ENCODE measurements at places on chromosomes 12 and 14.
A peak's percentile ranks its signal among the peaks of the same experiment; 100 is the strongest.

- peaks cover 19% of the 10 kb centered on the region for H3K4me1 ChIP-seq
- no peak overlapping the region for H3K27ac ChIP-seq
- no peaks in the 10 kb centered on the region for H3K27me3 ChIP-seq
- no peaks in the 10 kb centered on the region for H3K36me3 ChIP-seq
Observed at GRCh38 chr12:55733021-55733555, 4.3 kb upstream of the CD63 start.

- DNase-seq = no peak
- no peak overlapping the region for H3K27ac ChIP-seq
- H3K36me3 ChIP-seq = no peaks in the 10 kb centered on the region
Observed at GRCh38 chr14:23091294-23092225, 3.4 kb downstream of the ACIN1 start.

DNA sequence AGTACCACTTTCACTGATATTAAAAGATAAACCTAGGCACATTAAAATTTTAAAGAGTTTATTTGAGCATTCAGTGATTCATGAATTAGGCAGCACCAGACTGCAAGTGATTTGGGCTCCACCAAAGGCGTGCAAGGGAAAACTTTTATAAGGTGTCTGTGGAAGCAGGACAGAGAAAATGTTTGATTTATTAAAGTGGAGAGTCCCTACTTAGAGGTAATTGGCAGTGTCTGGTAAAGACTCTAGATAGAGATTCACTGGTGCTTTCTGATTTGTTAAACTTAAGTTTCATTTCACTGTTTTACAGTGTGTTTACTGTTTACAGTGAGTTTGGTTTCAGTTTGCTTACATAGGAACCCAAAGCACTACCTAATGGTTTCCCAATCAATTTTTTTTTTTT, 72.8 kb downstream of the ANKS1B start:
- H3K36me3 ChIP-seq = no peaks in the 10 kb centered on the region
- 0 out of 2 replicates have a peak, but pooled peaks cover 4% of the 10 kb centered on the region for H3K4me1 ChIP-seq
- peak; percentile 51 for DNase-seq
- no peak overlapping the region for H3K27ac ChIP-seq

DNA sequence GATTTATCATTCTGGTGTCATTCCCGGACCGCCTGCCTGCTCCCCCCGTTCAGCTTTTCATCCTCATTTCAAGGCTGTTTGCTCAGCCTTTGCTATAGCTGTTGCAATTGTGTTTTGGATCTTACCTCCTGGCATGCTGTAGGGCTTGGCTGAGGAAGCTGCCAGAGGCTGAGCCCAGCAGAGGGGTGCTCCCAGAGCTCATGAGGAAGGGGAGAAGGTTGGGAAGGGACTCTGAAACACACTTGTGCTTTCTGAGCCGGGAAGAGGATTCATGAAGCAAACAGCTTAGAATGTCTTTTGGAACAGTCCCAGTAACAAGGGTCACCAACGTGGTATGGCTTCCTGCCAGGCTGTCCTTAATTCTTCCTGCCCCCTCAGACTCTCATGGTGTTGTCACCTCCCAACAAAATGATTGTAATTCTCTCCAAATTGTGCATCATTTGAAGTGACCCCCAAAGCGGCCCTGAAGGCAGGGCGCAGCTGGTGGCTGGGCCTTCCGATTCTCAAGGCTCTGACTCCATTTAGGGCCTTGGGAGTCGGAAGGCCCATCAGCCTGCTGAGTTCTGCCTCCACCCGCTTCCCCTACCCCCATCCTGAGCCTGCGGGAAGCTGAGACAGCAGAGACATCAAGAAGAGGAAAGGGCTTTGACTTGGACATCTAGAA, 111.9 kb upstream of the ARHGAP5 start:
- H3K27ac ChIP-seq = no peak overlapping the region
- H3K27me3 ChIP-seq = no peaks in the 10 kb centered on the region
- DNase-seq = no peak
- H3K4me1 ChIP-seq = 0 out of 2 replicates have a peak, but pooled peaks cover 8% of the 10 kb centered on the region
- H3K36me3 ChIP-seq = no peaks in the 10 kb centered on the region

DNA sequence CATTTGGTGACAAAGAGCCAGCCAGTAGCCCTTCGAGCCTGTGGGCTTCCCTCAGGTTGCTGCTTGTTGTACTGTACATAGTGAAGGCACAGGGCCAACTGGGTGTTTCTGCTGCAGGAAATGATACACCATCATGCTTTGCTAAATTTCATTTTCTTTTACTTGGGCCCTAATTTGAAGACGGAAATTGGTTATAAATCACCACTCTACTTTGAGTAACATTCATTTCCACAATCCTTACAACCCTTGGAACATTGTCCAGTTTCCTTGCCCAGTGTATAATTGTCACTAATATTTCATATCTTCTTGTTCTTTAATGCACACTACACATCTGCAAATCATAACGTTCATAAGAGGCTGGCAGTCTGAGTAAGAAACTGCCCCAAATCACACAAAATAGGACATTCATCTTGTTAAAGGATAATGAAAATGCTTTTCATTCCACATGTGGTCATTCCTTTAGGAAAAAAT, 30.2 kb downstream of the MSRB3 start:
- H3K27ac ChIP-seq = no peak overlapping the region
- no peak overlapping the region for H3K4me3 ChIP-seq
- no peaks in the 10 kb centered on the region for H3K27me3 ChIP-seq
- no peaks in the 10 kb centered on the region for H3K36me3 ChIP-seq
- DNase-seq = no peak

DNA sequence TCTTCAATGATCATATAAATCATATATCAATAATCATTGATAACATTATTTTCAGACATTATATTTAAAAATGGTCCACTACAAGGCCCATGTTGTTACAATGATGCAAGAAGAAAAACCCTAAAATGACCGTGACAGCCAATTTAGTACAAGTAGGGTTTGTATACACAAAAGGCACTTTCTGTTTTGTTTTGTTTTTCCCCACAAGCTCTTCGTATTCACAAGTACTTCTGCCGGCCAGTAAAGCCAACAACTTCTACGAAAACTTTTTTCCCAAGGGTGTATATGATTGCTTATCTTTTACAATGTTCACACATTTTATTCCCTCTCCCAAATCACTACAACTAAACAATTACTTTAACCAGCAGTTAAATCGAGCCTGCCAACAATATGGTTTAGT, 9.6 kb downstream of the PTPRB start:
- H3K4me1 ChIP-seq = no peaks in the 10 kb centered on the region
- no peaks in the 10 kb centered on the region for H3K36me3 ChIP-seq
- H3K4me3 ChIP-seq = peak overlapping the region; percentile 10
- peak; percentile 27 for DNase-seq
- H3K27me3 ChIP-seq = no peaks in the 10 kb centered on the region
- H3K27ac ChIP-seq = no peak overlapping the region

GRCh38 chr12:64252681-64253080, 30.6 kb upstream of the KICS2 start:
- H3K4me3 ChIP-seq = no peak overlapping the region
- H3K27ac ChIP-seq = no peak overlapping the region
- H3K4me1 ChIP-seq = no peaks in the 10 kb centered on the region
- H3K27me3 ChIP-seq = no peaks in the 10 kb centered on the region

DNA sequence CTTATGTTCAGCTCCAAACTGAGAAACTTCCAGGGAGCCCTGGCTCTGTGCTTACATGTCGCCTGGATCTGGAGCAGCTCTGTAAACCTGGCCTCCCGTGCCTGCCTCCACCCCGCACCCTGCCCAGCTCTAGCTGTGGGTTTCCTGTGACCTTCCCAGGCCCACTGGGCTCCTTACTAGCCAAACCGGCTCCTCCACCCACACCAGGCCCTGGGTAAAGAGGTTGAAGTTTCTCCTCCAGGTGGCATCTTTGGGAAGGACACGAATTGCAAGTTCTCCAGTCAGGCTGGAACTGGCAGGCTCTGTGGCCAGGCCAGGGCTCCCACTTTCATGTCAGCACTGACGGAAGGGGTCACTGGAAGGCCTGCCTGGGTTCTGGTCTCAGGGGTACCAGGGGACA, 60.9 kb upstream of the ZFP36L1 start:
- no peak overlapping the region for H3K27ac ChIP-seq
- no peak overlapping the region for H3K4me3 ChIP-seq
- H3K27me3 ChIP-seq = no peaks in the 10 kb centered on the region
- H3K36me3 ChIP-seq = no peaks in the 10 kb centered on the region
- H3K4me1 ChIP-seq = no peaks in the 10 kb centered on the region
- DNase-seq = no peak

DNA sequence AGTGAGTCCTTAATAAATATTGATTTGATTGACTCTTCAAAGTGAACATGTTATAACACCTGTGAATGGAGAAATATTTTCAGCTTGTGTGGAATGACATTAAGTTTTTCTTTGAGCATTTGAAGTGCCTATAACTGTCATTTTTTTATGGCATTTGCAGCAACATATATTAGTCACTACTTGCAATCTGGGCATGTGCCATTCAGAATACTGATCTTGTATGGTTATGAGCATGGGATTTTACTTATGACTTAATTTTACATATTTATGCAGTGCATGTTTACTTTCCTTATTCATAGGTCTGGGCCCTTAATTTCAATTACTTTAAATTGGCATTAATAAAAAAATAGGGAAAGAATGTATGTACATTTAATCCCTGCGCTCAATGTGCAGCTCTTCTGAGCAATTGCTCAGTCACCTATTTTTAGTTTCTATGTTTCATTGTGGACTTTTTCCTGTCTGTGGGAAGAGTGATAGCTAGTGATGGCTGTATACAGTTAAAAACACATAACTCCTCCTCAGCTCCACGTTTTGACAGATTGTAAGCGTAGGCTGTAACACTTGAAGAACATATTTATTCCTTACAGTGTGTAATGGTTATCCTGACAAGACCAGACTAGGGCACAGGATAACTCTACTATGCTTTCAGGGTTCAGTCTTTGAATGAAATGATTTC, 339.6 kb downstream of the SNAPC1 start:
- H3K4me1 ChIP-seq = no peaks in the 10 kb centered on the region
- no peaks in the 10 kb centered on the region for H3K36me3 ChIP-seq
- DNase-seq = no peak
- no peaks in the 10 kb centered on the region for H3K27me3 ChIP-seq
- H3K27ac ChIP-seq = no peak overlapping the region

GRCh38 chr14:90665321-90666000, 150.8 kb downstream of the TTC7B start:
- no peaks in the 10 kb centered on the region for H3K4me1 ChIP-seq
- H3K27me3 ChIP-seq = no peaks in the 10 kb centered on the region
- no peak overlapping the region for H3K4me3 ChIP-seq
- no peak for DNase-seq
- H3K27ac ChIP-seq = no peak overlapping the region
- no peaks in the 10 kb centered on the region for H3K36me3 ChIP-seq

DNA sequence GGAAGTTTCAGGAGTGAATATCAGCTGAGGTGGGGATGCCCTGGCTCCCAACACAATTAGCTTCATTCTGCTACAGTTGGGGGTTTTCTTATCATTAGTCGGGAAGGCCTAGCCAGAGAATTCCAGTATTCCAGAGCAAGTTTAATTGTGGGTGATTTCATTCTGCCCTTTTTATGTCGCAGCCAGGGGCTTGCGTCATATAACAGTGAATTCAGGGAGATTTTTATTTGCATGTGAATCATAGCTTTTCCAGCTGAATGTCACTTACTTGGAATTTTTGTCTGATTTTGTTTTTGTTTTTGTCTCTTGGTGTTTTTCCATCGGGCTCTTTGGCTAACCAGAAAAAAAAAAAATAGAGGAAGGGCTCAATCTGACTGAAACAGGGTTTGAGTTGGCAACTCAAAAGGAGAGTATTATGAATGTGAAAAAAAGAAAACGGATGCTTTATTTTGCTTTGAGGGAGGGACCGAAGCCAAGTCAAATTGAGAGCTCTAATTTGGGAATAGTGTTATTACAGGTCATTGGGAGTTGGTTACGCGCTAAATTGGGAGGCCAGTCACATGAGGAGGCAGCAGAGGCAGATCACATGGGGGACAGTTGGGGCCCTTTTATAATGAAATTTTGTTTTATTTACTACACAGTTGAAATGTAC, 119.4 kb downstream of the SAMD4A start:
- H3K4me1 ChIP-seq = peaks cover 4% of the 10 kb centered on the region
- H3K4me3 ChIP-seq = no peak overlapping the region
- DNase-seq = no peak
- H3K36me3 ChIP-seq = no peaks in the 10 kb centered on the region
- no peaks in the 10 kb centered on the region for H3K27me3 ChIP-seq

GRCh38 chr12:12882288-12882687, 9.1 kb upstream of the GPRC5A start:
- H3K4me1 ChIP-seq = no peaks in the 10 kb centered on the region
- no peak for DNase-seq
- no peaks in the 10 kb centered on the region for H3K36me3 ChIP-seq
- H3K27ac ChIP-seq = no peak overlapping the region

- no peaks in the 10 kb centered on the region for H3K36me3 ChIP-seq
- H3K27me3 ChIP-seq = no peaks in the 10 kb centered on the region
- H3K27ac ChIP-seq = no peak overlapping the region
Observed at GRCh38 chr12:14313379-14314138, 51.9 kb upstream of the ATF7IP start.

- no peaks in the 10 kb centered on the region for H3K36me3 ChIP-seq
- H3K27ac ChIP-seq = no peak overlapping the region
- DNase-seq = no peak
Observed at GRCh38 chr12:92128612-92129011, 17.0 kb downstream of the BTG1 start.

GRCh38 chr14:102933618-102934231, 11.3 kb downstream of the AMN start:
- H3K27me3 ChIP-seq = no peaks in the 10 kb centered on the region
- DNase-seq = no peak
- no peaks in the 10 kb centered on the region for H3K36me3 ChIP-seq
- H3K4me1 ChIP-seq = no peaks in the 10 kb centered on the region

GRCh38 chr14:102229071-102229738, 75.8 kb downstream of the MOK start:
- no peak overlapping the region for H3K27ac ChIP-seq
- H3K4me1 ChIP-seq = no peaks in the 10 kb centered on the region
- H3K36me3 ChIP-seq = no peaks in the 10 kb centered on the region
- H3K4me3 ChIP-seq = no peak overlapping the region
- DNase-seq = no peak
- H3K27me3 ChIP-seq = no peaks in the 10 kb centered on the region

DNA sequence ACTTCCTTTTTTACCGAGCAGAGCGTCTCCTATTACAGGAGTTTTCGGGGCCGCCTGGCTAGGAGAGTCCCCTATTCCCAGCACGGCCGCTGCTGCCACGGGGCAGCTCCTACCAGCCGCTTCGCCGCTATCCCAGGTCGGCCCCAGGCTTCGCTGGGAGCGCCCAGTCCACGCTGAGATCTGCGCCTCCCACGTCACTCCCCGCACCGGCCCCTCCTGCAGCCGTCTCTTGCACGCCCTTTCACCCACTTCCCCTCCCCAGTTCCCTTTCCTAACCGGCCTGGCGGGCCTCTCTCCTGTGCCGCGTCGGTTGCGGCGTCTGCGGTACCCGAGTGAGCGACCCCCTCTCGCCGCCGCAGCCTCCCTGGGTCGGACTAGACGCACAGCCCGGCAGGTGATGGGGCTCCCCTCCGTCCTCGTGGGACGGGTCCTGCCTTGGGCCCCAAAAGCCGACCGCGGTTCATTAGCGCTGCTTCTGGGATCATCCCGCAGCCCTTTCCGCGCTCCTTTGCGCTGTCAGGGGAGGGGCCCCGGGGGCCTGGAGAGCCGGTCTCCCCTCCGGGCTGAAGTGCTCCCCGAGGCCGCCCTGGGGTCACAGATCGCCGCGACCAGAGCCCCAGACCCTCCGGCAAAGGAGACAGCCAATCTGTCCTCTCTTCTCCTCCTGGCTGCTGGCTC, 1318.4 kb downstream of the TMEM121 start:
- no peak for DNase-seq
- no peaks in the 10 kb centered on the region for H3K36me3 ChIP-seq
- H3K4me1 ChIP-seq = no peaks in the 10 kb centered on the region
- H3K27ac ChIP-seq = no peak overlapping the region
- peak overlapping the region; percentile 62 for H3K4me3 ChIP-seq

GRCh38 chr14:24255438-24255837, 7.5 kb downstream of the TGM1 start:
- no peaks in the 10 kb centered on the region for H3K27me3 ChIP-seq
- no peak overlapping the region for H3K4me3 ChIP-seq
- no peak for DNase-seq
- H3K36me3 ChIP-seq = no peaks in the 10 kb centered on the region
- no peak overlapping the region for H3K27ac ChIP-seq
